Activated T-helper 1 cell treated with anti-CD3 and anti-CD28 coated beads, Interleukin-12 subunit alpha, Interleukin-12 subunit beta, Interleukin-2, Interleukin-4 antibody, amounts not matched to agents 30 ng/mL and 10 ng/mL and 1 ng/mL, durations not matched to agents 14 hours and 24 hours and 36 hours (primary cell): ENCODE measurements at places on chromosomes 12 and 14.

- DNase-seq = no peak
Measured at GRCh38 chr12:108811411-108812180, 45.8 kb downstream of the SSH1 start.

DNA sequence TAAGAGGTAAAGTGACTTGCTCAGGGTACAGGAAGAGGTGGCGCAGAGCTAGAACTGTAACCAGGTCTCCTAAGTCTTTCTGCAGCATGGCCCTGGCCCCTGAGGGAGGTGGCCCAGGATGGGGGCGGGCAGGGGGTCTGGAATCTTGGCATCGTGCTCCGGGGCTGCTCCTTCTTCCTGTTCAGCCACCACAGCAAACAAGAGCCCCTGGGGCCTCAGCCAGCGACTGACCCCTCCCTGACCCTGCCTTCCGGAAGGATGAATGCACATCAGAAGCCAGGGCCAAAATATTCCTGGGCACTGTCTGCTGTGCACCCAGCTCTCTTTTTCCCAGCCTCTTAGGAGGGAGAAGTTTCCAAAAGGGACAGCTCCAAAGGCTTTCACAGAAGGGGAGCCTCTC lies 242.8 kb downstream of the DPF3 start:
- no peak for DNase-seq

DNA sequence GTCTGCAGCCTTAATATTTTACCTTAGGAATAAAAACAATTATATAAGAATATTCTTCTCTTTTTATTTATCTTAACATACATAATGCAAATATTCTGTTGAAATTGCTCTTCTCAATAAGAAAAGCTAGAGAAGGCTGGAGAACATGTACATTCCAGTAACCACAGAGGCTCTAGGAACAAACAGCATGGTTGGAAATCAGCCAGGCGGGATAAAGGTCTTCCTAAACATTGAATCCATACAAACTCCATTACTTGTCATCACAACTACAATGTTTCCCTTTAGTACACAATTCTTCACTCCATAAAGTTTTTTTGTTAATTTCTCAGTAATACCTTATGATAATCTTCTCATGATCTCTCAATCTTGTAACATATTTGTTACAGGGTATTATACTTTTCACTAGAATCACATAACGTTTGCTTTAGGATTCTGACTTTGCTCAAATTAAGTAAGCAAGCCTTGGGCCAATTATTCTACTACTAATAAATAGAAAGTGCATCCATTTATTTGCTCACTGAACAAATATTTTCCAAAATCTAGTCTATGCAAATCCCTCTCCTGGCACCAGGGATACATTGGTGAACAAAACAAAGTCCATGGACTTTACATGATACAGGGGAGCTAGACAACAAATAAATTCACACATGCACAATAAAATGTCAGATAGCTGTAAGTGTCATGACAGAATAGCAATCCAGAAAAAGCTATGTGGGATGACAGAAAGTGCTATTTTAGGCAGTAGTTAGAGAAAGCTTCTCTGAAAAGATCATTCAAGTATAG lies 237.5 kb upstream of the TMTC1 start:
- no peak for DNase-seq

DNA sequence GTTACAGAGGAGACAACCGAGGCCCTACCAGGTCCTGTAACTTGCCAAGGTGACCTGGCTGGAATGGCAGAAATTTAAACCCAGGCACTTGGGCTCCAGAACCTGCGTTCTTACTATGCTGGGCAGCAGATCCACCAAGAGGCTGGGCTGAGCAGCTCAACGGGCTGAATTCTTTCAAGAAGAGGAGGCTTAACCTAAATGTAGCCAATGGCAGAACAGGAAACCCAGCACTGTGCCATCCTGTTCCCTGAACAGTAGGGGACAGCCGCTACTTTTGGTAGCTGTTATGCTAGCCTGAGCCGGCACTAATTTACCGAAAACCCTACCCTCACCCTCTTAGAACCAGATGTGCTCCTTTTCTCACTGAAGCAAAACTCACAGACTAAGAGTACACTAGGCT lies 86.1 kb downstream of the ACTN1 start:
- no peak for DNase-seq

- no peak for DNase-seq
Measured at GRCh38 chr12:104439137-104439536, 17.6 kb upstream of the CHST11 start.

DNA sequence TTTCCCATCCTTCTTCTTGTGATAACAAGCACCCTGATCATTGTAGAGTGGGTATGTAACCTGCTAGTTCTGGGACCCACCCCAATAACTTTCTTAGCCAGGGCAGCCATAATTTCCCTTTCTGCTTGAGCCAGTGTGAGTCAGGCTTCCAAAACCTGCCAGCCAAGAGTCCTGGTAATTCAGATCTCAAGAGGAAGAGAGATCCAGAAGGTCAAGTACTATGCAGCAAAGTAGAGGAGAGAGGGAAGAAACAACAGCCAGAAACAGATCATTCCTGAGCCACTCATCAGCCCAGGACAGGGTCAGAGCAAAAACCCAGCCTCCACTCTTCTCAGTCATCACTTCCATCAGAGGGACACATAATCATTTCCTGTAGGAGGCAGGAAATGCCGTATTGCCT lies 182.0 kb downstream of the DICER1 start:
- no peak for DNase-seq

DNA sequence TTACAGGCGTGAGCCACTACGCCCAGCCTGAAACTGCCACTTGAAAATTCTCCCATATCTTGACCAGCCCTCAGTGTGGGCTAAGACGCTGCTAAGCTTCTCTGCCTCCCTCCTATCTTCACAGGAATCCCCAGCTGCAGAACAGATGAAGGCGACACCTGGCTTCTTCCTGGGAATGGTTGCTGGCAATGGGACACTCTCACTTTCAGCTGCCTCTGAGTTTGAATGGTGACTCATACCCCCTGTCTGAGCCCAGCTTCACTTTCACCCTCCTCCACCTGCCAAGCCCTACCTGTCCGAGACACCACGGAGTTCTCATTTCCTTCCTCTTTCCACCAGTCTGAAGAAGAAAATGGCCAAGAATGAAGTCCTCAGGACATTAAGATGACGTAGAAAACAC lies 18.3 kb upstream of the VASH1 start:
- DNase-seq = no peak

DNA sequence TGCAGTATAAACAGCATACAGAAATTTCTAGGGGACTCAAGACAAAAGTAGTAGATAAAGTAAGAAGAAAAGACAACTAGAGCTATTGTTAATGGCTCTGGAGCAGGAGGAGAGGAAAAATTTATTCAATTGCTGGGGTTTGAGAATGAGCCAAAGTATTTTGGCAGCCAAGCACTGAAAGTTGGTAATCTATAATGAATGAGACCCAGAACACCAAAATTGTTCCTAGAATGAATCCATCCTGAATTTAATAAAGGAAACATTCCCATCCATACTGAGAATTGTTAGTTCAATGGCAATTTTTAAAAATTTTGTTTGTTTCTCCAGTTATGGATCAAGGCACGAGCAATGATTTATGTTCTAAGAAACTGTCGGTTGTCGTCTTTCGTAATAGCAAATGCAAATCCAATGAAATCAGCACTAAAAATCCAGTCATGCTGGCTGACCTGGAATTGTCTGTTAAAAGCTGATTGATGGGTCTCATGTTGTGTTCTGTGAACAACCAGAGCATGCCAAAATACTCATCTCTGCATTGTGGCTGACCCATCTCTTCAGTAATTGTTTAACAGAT lies 170.9 kb upstream of the LMNTD1 start:
- DNase-seq = no peak

GRCh38 chr12:46185686-46186085 lies 83.2 kb downstream of the SLC38A1 start:
- no peak for DNase-seq

DNA sequence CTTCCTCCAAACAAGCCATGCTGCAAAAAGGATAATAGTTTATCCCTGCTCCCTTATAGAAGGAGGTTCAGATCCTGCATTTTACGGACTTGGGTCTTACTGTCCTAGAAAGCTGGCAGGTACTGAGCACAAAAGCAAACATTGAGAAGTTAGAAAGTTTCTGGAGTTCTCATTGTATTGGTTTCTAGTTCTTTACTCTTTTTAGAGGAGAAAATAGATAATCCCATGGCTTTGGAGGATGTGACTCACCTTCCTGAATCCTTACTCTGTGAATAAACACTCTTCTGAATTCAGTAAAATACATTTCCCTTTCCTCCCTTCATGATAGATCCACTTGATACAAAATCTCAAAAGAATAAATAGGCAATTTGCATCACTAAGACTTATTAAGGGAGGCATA lies 188.9 kb downstream of the NPAS3 start:
- no peak for DNase-seq

DNA sequence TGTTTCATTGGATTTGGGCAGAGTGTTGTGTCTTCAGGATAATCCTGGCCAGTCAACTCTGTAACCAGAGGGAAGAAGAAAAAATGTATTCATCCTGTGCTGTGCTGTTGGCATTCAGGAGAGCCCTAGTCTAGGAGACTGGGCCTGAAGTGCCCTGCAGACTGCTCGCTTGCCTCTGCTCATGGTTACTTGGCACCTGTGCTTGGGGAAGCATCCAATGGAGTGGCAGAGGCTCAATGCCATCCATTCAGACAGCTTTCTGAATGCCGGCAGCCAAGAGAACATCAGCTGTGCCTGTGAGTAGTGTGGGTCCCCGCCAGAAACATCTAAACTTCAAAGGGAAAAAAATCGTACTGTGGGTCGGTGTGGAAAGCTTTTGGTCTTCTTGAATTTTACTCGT lies 124.2 kb downstream of the SRGAP1 start:
- no peak for DNase-seq

GRCh38 chr14:75279153-75279762 lies 630 bp downstream of the FOS start:
- DNase-seq = peak; percentile 56

GRCh38 chr12:77882709-77883108 lies 52.0 kb downstream of the NAV3 start:
- no peak for DNase-seq

GRCh38 chr14:55747186-55747585 lies 167.2 kb downstream of the KTN1 start:
- no peak for DNase-seq

DNA sequence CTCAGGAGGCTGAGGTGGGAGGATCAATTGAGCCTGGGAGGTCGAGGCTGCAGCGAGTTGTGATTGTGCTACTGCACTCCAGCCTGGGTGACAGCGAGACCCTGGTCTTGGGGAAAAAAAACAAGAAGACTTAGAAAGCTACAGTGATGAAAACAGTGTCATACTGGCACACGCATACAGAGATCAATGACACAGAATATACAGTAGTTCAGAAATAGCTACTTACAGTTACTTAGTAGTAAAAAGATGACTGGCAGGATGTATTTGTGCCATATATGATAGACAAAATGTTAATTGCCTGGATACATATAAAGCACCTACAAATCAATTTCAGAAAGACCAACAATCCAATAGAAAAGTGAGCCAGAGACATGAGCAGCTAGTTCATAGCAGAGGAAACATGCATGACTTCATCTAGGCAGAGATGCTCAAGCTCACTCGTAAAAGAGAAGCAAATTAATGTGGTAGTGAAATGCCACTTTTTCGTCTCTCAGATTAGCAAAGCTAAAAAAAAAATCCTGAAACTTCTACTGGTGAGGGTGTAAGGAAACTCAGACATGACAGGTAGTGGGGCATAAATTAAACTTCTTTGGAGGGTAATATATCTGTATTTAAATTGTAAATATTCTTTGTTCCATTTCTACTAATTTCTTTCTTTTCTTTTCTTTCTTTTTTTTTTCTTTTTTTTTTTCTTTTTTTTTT lies 2.5 kb upstream of the ALDH2 start:
- DNase-seq = no peak

DNA sequence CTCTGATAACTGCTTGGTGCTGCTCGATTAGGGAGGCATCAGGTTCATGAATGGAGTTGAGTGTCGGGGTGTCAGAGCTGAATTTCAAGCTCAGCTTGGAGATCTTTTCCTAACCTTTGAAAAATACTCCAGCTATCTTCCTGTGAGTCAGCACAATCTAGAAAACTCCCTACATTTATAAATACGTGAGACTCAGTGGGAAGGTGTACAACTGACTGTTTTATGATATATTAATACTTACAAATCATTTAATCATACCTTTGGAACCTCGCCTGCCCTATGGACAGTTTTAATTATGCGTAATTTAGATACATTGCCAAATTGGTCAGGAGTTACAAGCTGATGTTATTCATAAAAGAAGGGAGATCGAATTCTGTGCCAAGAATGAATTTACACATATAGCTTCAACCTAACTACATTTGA lies 961 bp downstream of the CMAS start:
- no peak for DNase-seq

GRCh38 chr12:91099836-91100235 lies 11.5 kb downstream of the LUM start:
- no peak for DNase-seq

DNA sequence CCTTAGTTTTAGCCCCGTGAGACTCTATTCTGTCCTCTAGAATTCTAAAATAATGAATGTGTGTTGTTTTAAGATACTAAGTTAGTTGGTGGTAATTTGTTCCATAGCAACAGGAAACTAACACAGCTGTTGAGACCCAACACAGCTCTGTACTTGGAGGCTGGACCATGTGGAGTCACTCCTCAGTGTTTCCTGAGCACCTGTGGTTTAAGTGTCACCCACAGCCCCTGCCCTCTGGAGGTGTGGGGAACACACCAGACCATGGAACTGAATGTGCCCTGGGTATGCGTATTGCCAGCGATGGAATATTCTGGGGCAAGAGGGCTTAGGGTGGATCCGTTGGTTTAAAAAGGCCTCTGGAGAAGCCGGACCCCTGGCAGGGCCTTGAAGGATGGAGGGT lies 16.6 kb upstream of the GPR68 start:
- peak; percentile 55 for DNase-seq

GRCh38 chr12:34407813-34408212 lies 385.5 kb downstream of the ALG10 start:
- no peak for DNase-seq

DNA sequence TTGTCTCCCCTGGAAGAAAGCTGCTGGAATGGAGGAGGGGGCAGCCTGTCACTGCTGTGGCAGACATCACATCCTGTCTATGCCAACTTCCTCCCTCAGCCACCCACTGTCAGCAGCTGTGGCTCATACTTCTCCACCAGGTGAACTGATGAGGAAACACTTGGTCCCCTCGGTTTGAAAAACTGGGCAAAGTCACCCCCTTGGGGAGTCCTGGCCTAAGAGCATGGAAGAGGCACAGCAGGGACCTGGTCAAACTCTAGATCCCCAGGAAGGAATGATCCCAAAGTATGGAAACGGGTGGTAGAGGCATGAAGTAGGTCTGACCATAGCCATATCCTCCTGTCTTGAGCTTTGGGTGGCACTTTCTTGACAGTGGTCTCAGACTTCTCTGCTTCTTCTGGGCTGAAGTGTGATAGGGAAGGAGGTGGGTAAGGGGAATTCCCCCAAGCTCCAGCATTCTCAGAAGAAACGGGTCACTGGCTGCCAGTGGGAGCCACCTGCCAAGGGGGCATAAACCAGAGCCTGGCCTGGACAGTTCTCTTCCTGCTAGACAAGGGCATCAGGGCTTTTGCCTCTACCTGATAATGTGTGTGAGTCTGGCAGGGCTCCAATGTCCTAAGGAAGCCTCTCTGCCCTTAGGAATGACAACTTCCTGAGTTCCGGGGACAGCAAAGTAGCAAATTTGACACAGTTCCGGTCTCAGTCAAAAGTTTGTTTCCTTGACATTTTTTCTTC lies 36.0 kb downstream of the FMNL3 start:
- DNase-seq = peak; percentile 12
